ENCODE measurements at places on chromosomes 2 and 18.

- no peak for DNase-seq
These were observed 46.2 kb downstream of the INHBB start for GRCh38 chr2:120391911-120392665.

- no peak for DNase-seq
These were observed 172.1 kb upstream of the GLI2 start for GRCh38 chr2:120563616-120564015.

DNA sequence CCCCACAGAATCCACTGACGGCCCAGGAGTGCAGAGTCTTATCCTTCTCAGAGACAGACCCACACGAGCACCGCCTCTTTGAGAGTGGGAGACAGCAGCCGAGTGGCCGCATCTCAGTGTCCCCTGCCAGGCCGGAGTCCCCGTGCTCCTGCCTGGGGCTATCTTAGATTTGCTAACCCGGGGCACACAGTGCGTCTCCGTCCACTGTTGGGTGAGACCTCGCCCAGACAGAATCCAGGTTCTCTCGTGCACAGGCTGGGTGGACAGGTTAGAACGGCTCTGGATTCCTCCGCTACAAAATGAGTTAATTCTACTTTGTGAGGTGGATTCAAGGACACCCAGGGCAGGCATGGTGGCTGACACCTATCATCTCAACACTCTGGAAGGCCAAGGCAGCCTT is 88.3 kb downstream of the ZNF516 start:
- no peak for DNase-seq

GRCh38 chr18:53948991-53949390 is 275.5 kb downstream of the MBD2 start:
- no peak for DNase-seq

DNA sequence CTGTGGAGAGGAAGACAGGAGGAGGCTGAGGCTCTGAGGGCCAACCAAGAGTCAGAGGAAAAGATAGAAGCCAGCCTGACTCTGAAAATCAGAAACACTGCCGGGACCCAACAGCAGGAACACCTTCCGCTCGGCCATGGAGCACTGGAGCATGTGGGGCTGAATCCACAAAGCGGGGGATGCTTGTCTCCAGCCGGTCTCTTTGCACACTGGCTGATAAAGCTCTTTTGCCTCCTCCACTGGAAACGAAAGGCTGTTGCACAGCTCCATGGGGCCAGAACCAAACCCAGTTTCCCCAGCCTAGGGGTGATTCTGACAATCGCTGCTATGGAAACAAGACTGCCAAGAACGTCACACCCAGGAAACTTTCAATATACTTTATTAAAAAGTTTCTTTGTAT is 90.3 kb downstream of the COL6A3 start:
- DNase-seq: no peak

GRCh38 chr18:49859725-49860124 is 46.4 kb upstream of the ACAA2 start:
- no peak for DNase-seq

GRCh38 chr18:59659508-59660170 is 37.6 kb downstream of the CCBE1 start:
- no peak for DNase-seq

GRCh38 chr2:219570924-219571310 is 422 bp downstream of the OBSL1 start:
- DNase-seq: no peak

DNA sequence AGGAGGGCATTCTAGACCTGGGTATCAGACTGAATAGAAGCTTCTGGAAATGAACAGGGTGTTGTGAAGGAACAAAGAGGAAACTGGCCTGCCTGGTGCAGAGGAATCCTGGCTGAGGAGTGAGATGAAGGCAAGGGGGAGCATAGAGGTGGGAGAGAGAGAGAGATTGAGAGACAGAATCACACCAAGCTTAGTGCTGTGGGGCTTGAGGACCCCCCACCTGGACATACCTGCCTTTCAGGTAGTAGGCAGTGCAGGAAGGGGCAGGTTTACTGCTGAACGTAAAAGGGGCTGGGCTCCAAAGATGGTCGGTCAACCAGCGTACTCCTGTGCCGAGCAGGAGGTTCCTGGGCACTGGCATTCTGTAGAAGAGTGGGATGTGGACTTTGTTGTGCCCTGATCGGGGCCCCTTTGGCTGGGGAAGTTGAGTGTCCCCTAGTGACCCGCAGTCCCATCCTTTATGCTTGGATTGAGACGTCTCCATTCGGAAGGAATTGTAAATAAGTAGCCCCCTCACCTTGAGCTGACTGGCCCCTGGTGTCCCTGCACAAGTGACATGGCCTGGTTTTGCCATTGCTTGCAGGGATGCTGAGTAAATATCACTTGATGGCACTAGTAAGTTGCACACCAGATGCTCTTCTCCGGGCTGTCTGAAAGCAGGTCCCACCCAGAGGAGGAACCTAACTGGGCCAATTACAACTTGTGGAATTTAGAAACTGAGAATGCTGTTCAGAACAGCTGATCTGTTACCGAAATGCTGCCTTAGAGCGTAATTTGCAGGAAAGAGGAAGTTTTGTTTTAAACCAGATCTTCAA is 1.4 kb downstream of the UBE2F start:
- DNase-seq: no peak

DNA sequence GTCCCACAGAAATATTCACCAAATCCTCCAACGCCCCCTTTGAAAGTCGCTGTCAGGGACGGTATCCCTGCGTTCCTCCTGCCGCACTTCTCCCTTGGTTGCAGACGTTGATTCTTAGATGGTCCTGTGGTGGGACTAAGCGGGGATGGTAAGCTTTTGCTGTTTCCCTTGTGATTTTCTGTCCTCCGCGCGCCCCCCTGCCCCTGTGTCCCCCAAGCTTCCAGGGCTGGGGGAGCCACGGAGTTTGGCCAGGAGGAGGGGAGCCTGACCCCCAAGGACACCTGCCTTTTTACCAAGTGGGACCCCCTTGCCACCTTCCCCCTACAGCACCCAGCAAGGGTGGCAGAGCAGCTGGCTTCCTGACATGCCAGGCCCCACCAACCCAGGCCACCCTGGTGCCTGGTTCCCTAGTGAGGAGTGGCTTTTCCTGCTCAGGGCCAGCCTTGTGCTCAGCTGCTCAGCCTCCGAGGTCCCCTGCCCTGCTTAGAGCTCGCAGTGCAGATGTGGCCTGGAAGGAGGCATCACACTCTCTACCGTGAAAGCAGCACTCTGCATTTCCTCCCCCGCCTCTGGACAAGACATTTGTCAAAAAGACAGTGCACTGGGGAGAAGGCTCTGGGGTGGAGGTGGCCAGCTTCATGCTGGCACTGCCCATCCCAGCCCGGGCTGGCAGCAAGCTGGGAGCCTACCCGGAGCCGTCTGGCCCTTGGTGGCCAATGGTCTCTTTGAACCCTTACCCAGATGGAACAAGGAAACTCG is 49.4 kb downstream of the TWIST2 start:
- DNase-seq: no peak

GRCh38 chr18:39840856-39841481 is 2114.1 kb upstream of the PIK3C3 start:
- DNase-seq: no peak

- DNase-seq: no peak
These were observed 48.7 kb downstream of the SOWAHC start for GRCh38 chr2:109662889-109663288.

- peak; percentile 59 for DNase-seq
These were observed 33.0 kb upstream of the PTH2R start for GRCh38 chr2:208373460-208374089.

- DNase-seq: no peak
These were observed 222.1 kb downstream of the CELF4 start for GRCh38 chr18:37343542-37343851.

DNA sequence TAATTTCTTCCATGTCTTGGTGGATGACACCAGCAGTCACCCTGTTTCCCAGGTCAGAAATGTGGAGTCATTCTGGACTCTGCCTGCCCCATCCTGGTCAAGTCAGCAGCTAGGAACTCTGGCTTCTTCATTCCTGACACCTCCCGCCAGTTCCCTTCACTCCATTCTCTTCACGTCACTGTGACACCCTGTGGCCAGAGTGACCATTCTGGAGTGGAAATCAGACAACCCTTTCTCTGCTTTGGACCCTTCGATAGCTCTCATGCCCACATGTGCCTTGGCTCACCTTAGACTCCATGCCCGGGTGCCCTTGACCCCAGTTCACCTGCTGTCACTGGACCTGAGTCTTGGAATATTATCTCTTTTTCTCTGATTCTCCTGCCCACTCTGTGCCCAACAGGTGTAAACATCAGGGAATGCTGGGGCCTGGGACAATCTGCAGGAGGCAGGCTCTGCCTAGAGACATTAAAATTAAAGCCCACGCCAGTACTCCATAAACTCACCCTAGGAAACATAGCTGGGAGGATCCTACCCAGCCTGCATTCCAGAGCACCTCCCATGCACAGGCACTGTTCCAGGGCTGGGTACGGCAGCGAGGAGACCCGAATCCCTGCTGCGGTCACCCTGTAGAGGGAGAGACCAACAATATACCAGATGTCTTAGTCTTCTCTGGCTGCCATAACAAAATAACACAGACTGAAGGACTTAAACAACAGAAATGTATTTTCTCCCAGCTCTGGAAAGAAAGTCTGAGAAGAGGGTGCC is 41.1 kb upstream of the FAHD2A start:
- DNase-seq: no peak

GRCh38 chr2:72094701-72095100 is 53.0 kb downstream of the CYP26B1 start:
- DNase-seq: no peak

DNA sequence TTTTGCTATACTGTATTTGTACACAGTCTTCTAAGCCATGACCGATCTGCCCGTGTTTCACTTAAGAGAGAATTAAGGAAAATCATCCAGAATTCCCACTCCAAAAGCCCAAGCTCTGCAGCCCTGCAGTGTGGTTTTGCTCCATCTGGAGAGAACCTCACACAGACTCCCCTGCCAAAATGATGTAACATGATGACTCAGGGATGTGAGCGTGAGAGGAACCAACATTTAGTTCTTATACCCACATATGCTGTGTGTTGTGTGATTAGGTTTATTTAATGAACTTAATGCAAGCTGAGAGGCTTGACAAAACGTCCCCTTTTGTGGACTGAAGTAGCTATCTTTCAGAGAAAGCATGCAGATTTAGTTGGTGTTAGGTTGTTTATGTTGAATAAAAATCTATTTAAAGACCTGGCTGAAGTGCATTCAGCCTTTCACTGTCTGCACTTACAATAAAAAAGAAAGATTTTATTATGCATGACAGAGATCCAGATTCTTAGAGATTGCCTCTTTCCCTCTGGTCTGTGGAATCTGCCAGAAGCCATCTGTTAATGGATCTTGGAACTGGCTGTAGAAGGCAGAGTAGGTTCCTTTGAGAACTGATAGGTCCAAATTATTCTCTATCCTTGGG is 6.3 kb downstream of the RAB12 start:
- DNase-seq: peak; percentile 79

GRCh38 chr2:179686718-179687342 is 174.6 kb downstream of the ZNF385B start:
- no peak for DNase-seq

GRCh38 chr2:138503087-138503442 is 1.5 kb downstream of the SPOPL start:
- no peak for DNase-seq

DNA sequence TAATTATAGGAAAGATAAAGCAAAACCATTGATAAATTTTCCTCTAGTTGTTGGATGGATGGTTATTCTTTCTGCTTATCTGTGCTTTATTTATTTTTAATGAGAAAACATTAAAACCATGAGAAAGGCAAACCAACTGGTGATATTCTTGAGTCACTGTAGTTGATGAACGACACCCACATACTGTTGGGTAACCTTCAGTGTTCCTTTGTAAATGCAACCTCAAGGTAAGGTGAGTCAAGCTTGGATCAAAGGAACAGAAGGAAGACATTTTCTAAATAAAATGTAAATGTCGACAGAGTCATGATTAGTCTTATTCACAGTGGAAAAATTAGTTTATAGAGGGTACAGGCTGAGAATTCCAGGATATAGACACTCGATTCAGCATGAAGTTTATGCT is 12.7 kb downstream of the ABCB11 start:
- DNase-seq: no peak

- peak; percentile 61 for DNase-seq
These were observed 35.1 kb downstream of the GULP1 start for GRCh38 chr2:188326669-188327301.

DNA sequence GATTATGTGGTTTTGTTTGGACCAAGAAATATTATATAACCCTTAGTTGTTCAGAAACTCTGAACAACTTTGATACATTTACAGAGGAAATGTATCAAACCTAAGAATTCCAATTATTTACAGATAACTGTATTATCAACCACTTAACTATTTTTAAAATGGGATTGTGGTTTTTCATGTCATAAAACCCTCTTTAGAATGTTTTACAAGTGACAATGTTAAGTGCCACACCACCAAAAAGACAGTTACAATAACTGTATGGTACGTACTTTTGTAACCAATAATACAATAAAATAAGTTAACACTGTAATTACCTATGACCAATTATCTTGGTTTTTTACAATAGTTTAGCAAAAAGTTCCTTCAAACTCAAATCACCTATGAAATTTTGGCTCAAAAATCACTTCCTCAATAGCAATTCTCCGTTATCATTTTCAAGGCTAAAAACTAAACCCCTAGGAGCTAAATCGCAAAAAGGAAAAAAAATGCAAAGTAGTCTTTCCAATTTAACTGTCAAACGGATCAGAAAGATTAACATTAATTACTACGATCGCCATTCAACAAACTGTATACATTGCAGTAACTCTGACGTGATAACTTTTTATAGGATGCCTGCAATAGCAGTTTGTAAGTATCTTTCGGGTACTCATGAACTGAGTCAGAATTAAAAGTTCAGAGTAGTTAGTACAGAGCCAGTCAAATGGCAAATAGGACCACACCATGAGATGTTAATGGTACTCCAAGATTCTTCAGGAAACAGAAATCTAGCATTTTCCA is 1.5 kb downstream of the ROCK1 start:
- no peak for DNase-seq

DNA sequence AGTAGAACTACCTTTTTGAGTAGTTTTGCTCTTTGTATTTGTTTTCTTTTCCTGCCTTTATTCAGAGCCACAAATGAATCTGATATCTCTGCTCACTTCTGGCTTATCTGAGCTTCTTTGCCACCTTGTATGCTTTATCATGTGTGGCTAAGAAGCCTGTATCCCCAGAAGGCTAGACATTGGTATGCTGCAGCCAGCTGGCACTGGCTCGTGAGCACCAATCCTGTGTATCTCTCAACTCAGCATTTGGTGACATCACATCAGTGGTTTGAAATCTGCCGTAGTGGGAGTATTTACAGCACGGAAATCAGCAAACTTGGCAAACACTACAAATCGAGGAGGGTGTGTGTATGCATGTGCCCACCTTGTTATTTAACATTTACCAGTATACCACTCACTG is 183.7 kb upstream of the LHCGR start:
- DNase-seq: no peak

DNA sequence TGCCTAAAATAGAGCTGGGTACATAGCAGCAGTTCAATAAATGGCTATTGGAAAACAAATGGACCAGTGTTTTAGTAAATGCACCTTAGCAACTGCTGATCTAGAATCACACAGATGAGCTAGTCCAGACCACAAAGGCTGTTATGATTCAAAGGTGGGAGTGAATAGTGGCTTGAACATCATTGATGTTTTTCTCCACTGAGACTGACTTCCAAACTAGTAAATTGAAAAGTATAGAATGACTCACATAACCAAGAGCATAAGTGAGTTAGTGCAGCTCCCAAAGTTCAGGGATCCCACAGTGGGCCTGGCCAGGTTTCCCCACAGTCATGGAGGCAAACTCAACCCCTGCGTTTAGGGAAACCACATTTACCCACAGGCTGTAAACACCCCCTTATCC is 106.7 kb upstream of the YPEL5 start:
- no peak for DNase-seq

GRCh38 chr18:12907258-12907925 is 23.4 kb upstream of the PTPN2 start:
- DNase-seq: no peak

Measured in NCI-H524 (cell line).